ENCODE measurements at places on chromosomes 12 and 14.

- DNase-seq = no peak
Observed at GRCh38 chr12:57299514-57300016, 48.6 kb upstream of the STAC3 start.

- DNase-seq = no peak
Observed at GRCh38 chr14:77184396-77185092, 2.9 kb downstream of the TMEM63C start.

DNA sequence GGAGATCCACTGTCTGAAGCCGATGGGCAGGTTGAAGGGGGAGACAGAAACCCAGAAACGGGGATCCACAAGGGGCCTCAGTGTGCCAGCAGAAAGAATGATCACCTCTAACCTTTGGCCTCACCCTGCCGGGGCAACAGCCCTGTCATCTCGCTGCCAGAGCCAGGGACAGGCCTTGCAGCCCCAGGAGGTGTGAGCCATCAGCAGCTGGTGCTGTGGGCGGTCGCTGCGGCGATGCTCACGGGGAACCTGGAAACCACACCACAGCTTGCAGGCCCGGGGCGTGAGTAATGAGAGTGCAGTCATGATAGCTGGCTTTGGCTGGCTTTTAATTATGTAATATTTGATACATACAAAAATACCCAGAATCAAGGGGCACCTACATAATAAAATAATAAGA, 4.7 kb upstream of the TTC7B start:
- peak; percentile 55 for DNase-seq

GRCh38 chr14:30551460-30551859, 7.5 kb upstream of the G2E3 start:
- DNase-seq = no peak
